Activated T-cell treated with anti-CD3 and anti-CD28 coated beads, Interleukin-2, amount 50 U/mL, for 24 hours (primary cell): ENCODE measurements at places on chromosomes 5 and 9.

DNA sequence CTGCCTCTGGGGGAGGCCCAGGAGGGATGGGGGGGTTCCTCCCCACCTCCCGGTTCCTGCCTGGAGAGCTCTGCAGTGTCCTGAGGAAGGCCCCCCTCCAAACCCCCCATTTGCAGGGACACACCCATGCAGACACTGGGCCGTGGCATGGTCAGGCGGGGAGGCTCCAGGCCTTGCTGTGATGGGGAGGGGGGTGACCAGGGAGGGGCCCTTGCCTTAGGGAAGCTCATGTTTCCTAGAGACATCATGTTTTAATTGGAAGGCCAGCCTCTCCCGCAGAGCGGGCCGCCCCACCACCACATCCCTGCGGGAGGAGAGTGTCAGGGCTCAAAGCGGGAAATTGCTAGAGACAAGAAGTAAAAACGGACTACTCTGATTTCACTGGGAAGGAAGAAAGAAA lies 12.0 kb downstream of the PRRX2 start:
- no peak overlapping the region for H3K27ac ChIP-seq
- peaks cover 40% of the 10 kb centered on the region for H3K27me3 ChIP-seq
- no peak for DNase-seq
- no peaks in the 10 kb centered on the region for H3K36me3 ChIP-seq
- H3K4me3 ChIP-seq = no peak overlapping the region

DNA sequence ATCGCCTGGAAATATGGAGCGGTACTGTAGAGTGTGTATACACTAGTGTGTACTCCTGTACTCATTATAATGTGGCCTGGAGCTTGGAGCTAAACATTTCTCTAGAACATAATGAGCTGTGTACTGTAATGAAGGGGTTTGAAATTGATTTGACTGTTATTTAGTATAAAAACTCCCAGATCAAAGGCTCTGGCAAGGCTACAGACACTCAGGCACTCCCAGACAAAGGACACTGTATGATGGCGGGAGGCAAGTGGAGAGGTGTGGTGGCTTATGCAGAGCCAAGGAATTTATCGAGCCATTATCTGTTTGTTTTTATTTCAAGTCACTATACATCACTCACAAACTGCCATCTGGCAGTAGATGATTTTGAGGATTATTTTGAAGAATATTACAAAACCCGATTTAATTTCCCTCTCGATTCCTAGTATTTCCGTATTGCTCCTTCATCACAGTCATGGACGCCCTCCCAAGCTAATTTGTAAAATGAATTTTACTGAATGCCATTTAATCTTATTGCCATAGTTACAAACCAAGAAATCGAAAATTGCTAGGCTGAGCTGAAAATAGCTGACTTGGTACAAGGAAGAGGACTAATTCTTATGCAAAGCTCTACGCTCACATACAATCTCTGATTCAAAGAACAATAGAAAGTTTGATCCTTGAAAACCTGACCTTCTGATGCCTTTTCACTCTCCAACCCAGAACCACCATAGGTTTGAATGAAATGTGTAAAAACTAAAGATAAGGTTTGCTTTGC lies 240.2 kb upstream of the SEMA6A start:
- H3K36me3 ChIP-seq = no peaks in the 10 kb centered on the region
- no peak for DNase-seq
- no peak overlapping the region for H3K27ac ChIP-seq
- no peaks in the 10 kb centered on the region for H3K27me3 ChIP-seq
- H3K4me1 ChIP-seq = no peaks in the 10 kb centered on the region

GRCh38 chr9:112054916-112055315 lies 120.2 kb downstream of the SUSD1 start:
- no peak overlapping the region for H3K4me3 ChIP-seq
- H3K27me3 ChIP-seq = no peaks in the 10 kb centered on the region
- no peak for DNase-seq
- no peaks in the 10 kb centered on the region for H3K36me3 ChIP-seq

- no peaks in the 10 kb centered on the region for H3K36me3 ChIP-seq
- no peak overlapping the region for H3K4me3 ChIP-seq
- peaks cover 3% of the 10 kb centered on the region for H3K27me3 ChIP-seq
- DNase-seq = no peak
Measured at GRCh38 chr9:116298878-116299391, 145.3 kb downstream of the PAPPA start.

GRCh38 chr5:83265318-83265717 lies 188.0 kb downstream of the XRCC4 start:
- no peak overlapping the region for H3K4me3 ChIP-seq
- DNase-seq = no peak
- no peaks in the 10 kb centered on the region for H3K36me3 ChIP-seq
- no peak overlapping the region for H3K27ac ChIP-seq

- peaks cover 12% of the 10 kb centered on the region for H3K4me1 ChIP-seq
- H3K27me3 ChIP-seq = no peaks in the 10 kb centered on the region
- no peak for DNase-seq
- H3K4me3 ChIP-seq = no peak overlapping the region
Measured at GRCh38 chr5:39544941-39545340, 120.2 kb upstream of the DAB2 start.

DNA sequence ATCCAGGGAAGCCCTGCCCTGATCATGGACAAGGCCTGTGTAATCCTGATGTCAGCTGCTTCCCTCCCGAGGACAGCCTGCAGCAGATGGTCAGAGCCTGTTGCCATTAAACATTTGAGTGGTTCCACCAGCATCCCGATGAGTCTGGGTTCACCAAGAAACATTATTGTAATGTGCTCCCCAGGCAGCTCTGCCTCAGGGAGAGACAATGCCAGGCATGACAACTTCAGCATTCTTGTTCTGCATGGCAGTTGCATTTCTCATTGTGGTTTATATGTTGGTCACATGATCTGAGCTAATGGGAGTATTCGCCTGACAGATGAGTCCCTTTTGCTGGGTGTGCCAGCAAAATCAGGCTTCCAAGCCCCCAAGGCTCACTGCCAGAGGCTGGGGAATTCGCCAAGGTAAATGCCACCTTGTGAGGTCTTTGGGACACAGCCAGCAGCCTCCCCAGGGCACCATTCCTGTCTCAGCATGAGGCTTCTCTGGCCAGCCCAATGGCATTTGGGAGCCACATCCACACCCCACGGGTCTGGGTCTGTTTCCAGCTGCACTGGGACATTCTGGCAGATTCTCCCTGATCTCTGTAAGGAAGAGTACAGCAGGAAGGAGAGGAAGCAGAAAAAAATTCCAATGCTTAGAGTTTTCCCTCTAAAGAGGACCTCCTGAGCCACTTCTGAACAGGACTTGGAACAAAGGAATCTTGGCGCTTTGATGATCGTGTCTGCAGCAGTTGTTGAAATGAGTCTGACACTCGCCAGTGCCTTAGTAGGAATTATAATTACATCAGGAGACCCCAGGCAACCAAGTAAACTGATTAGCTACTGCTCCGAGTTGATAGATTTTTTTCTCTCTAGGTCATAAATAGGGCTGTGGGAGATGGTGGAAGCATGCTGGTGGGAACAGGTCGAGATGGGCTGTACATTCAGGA lies 18.7 kb downstream of the KCNIP1 start:
- H3K27ac ChIP-seq = no peak overlapping the region
- H3K4me3 ChIP-seq = no peak overlapping the region
- no peaks in the 10 kb centered on the region for H3K4me1 ChIP-seq
- H3K36me3 ChIP-seq = no peaks in the 10 kb centered on the region
- DNase-seq = no peak
- H3K27me3 ChIP-seq = peaks cover 9% of the 10 kb centered on the region

GRCh38 chr5:41863871-41864486 lies 6.2 kb downstream of the OXCT1 start:
- peak overlapping the region; percentile 91 for H3K27ac ChIP-seq
- no peak for DNase-seq
- no peaks in the 10 kb centered on the region for H3K27me3 ChIP-seq
- peaks cover 73% of the 10 kb centered on the region for H3K4me1 ChIP-seq
- H3K36me3 ChIP-seq = peaks cover 80% of the 10 kb centered on the region

- H3K4me1 ChIP-seq = no peaks in the 10 kb centered on the region
- H3K4me3 ChIP-seq = no peak overlapping the region
- no peaks in the 10 kb centered on the region for H3K27me3 ChIP-seq
- no peak overlapping the region for H3K27ac ChIP-seq
- no peaks in the 10 kb centered on the region for H3K36me3 ChIP-seq
Measured at GRCh38 chr5:32876791-32877190, 165.7 kb downstream of the NPR3 start.

- no peak for DNase-seq
- H3K27me3 ChIP-seq = no peaks in the 10 kb centered on the region
- peak overlapping the region; percentile 92 for H3K27ac ChIP-seq
Measured at GRCh38 chr9:136481558-136481957, 1.3 kb downstream of the SEC16A start.

DNA sequence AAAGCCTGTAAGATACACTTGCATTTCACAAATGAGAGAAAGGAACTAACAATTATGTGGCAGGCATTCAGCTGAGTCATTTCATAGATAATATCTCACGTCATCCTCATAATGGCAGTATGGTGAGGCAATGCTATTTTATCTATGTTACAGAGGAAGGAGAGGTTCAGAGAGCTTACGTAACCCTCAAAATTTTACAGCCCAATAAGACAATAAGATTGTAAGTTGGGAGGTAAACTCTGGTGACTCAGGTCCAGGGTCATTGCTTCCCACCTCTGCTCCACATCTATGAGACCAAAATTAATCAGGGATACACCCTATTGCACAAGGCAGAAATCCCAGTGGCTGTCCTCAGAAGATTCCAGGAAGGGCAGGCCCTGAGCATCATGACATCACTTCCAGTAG lies 309.7 kb downstream of the NSG2 start:
- no peaks in the 10 kb centered on the region for H3K36me3 ChIP-seq
- H3K4me3 ChIP-seq = no peak overlapping the region
- H3K4me1 ChIP-seq = no peaks in the 10 kb centered on the region
- H3K27me3 ChIP-seq = peaks cover 17% of the 10 kb centered on the region
- DNase-seq = no peak
- no peak overlapping the region for H3K27ac ChIP-seq

- no peaks in the 10 kb centered on the region for H3K36me3 ChIP-seq
- no peak overlapping the region for H3K4me3 ChIP-seq
- no peaks in the 10 kb centered on the region for H3K4me1 ChIP-seq
- no peak for DNase-seq
- H3K27me3 ChIP-seq = peaks cover 10% of the 10 kb centered on the region
Measured at GRCh38 chr9:68575817-68576216, 35.1 kb upstream of the TMEM252 start.

GRCh38 chr9:121557581-121558447 lies 58.2 kb upstream of the GGTA1 start:
- no peak for DNase-seq
- H3K4me3 ChIP-seq = no peak overlapping the region
- H3K36me3 ChIP-seq = no peaks in the 10 kb centered on the region
- peaks cover 15% of the 10 kb centered on the region for H3K27me3 ChIP-seq
- no peak overlapping the region for H3K27ac ChIP-seq

DNA sequence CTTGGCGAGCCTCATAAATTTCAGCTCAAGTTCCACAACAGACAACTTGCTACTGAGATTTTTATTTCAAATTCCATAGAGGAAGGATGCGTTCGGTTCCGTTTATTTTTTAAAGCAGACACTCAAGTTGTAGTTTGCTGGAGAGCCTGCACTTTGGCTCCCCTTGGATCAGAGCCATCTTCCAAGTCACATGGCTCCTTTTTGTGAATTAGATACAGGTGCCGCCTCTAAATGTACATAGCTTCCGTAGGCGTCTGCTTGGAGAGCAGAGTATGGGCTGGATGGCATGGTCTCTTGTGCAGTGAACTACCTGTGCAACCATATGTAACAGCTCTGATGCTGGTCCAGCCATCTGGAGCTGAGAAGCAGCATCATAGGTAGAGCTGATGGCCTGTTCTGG lies 73.9 kb upstream of the WWC1 start:
- DNase-seq = no peak
- peaks cover 10% of the 10 kb centered on the region for H3K4me1 ChIP-seq

- no peak overlapping the region for H3K4me3 ChIP-seq
- peak overlapping the region; percentile 64 for H3K27ac ChIP-seq
- DNase-seq = no peak
- peaks cover 44% of the 10 kb centered on the region for H3K4me1 ChIP-seq
- H3K36me3 ChIP-seq = no peaks in the 10 kb centered on the region
- no peaks in the 10 kb centered on the region for H3K27me3 ChIP-seq
Measured at GRCh38 chr5:56123531-56124243, 109.4 kb downstream of the ANKRD55 start.

- H3K36me3 ChIP-seq = peaks cover 24% of the 10 kb centered on the region
- no peak for DNase-seq
- H3K27ac ChIP-seq = no peak overlapping the region
- no peak overlapping the region for H3K4me3 ChIP-seq
Measured at GRCh38 chr5:100576217-100576751, 41.1 kb downstream of the FAM174A start.

GRCh38 chr9:17888066-17888465 lies 309.2 kb downstream of the SH3GL2 start:
- H3K4me3 ChIP-seq = no peak overlapping the region
- no peaks in the 10 kb centered on the region for H3K4me1 ChIP-seq
- no peak for DNase-seq
- no peaks in the 10 kb centered on the region for H3K36me3 ChIP-seq
- H3K27me3 ChIP-seq = no peaks in the 10 kb centered on the region
- no peak overlapping the region for H3K27ac ChIP-seq

- H3K27me3 ChIP-seq = no peaks in the 10 kb centered on the region
- no peaks in the 10 kb centered on the region for H3K36me3 ChIP-seq
- no peaks in the 10 kb centered on the region for H3K4me1 ChIP-seq
- DNase-seq = no peak
- no peak overlapping the region for H3K27ac ChIP-seq
- no peak overlapping the region for H3K4me3 ChIP-seq
Measured at GRCh38 chr5:80070338-80071056, 35.3 kb downstream of the THBS4 start.

GRCh38 chr9:125747765-125748445 lies 732 bp downstream of the PBX3 start:
- DNase-seq = peak; percentile 56
- H3K4me1 ChIP-seq = peaks cover 45% of the 10 kb centered on the region
- peaks cover 29% of the 10 kb centered on the region for H3K36me3 ChIP-seq
- H3K4me3 ChIP-seq = peak overlapping the region; percentile 85
- H3K27me3 ChIP-seq = peaks cover 5% of the 10 kb centered on the region
- peak overlapping the region; percentile 81 for H3K27ac ChIP-seq

- peaks cover 10% of the 10 kb centered on the region for H3K4me1 ChIP-seq
- no peak overlapping the region for H3K4me3 ChIP-seq
- DNase-seq = no peak
- no peaks in the 10 kb centered on the region for H3K36me3 ChIP-seq
Measured at GRCh38 chr5:159515197-159515596, 184.9 kb upstream of the IL12B start.

DNA sequence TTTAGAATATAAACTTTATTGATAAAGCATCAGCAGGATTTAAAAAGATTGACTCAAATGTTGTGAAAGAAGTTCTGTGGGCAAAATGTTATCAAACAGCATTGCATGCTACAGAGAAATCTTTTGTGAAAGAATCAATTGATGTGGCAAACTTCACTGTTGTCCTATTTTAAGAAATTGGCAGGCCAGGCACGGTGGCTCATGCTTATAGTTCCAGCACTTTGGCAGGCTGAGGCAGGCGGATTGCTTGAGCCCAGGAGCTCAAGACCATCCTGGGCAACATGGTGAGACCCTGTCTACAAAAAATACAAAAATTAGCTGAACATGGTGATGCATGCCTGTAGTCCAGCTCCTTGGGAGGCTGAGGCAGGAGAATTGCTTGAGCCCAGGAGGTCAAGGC lies 17.4 kb downstream of the ZBTB43 start:
- no peak for DNase-seq
- peaks cover 81% of the 10 kb centered on the region for H3K36me3 ChIP-seq
- no peak overlapping the region for H3K4me3 ChIP-seq
